ENCODE measurements at places on chromosomes 2 and 18.

- peak; percentile 4 for DNase-seq
Measured at GRCh38 chr2:174546519-174547506, 50.8 kb downstream of the WIPF1 start.

DNA sequence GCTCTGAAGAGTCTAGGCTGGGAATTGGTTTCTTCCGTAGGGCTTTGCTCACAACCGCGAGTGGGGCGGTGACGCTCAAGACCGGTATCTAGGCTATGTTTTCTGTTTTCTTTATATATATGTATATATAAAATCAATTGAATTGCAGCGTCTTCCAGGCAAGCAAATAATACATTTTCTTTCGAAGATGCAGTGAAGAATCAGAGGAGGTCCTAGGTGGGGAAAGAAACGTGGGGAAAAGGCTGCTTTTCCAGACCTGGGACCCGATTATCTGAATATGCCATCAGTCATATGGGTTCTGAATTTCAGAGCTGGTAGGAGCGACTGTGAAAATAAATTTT lies 714 bp upstream of the SCN9A start:
- no peak for DNase-seq

DNA sequence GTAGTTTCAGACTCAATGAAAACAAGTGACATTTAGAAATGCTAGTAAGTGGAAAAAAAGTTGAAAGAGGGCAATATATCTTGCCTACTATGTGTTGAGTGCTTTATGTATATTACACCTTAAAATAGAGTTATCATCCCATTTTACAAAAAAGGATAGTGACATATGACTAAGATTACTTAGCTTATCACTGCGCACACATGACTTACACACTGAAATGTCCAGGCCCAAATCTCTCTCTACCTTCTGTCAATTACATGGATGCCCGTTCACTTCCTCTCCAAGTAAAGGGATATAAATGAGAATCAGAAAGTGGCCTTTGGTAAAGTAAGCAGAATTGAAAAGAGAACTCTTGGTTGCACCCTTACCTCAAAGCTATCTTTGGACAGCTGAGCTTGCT lies 3.6 kb upstream of the PARD3B start:
- DNase-seq = no peak

- no peak for DNase-seq
Measured at GRCh38 chr2:133158024-133158423, 410.2 kb downstream of the NCKAP5 start.

GRCh38 chr2:37934591-37935513 lies 9.8 kb downstream of the RMDN2 start:
- no peak for DNase-seq

DNA sequence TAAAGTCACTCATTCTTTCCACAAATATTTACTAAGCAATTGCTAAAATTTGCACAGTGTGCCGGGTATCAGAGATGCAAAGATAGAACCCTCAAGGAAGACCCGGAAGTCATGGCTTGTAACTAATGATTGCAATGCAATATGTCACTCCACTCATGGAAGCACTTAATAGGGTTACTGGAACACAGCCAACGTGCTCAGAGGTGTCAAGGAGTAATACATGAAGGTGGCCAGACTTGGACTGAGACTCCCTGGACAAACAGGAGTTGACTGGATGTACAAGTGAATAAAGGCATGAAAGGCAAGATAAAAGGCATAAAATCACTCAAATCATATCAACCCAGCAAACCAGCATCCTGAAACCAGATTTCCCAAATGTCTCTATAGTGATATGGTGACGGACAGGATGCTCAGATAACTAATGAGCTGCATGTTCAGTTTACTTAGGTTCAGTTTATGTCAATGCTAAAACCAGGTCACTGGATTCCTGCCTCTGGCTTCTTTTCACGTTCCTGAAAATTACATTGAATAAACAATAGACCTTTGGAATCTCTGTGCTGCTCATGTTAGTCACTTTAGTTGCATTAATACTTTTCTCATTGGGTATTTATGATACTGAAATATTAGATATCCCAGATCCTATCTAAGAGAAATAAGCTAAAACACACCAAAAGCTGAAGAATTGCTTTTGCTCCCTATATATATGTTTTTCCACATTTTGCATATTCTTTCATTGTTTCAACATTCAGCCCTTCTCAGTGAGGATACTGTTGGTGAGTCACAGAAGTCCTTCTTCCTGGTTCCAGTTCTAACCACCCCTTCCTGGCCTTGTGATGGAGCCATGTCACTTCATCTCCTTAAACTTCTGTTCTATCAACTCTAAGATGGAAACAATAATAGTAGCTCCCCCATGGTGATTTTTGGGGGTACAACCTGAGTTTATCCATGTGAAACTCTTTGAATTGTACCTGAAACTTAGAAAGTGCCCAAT lies 688.9 kb upstream of the ID2 start:
- DNase-seq = no peak

DNA sequence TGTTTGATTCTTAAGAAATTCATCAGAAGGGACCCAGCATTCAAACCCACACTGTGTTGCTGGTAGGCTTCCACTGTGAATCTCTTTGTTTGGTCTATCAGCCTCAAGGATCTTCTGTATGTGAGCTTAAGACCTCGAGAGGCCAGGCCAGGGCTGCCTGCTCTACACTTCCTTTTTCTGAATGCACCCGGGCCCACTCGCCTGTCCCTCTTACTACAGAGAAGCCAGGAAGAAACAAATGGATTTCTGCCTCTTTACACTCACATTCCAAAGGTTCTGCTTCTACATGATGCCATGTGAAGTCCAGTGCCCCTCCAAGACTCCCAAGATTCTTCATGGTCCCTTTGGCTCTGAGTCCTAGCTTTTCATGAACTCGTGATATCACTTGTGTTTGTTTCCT lies 25.4 kb upstream of the MRPL19 start:
- no peak for DNase-seq

GRCh38 chr2:197944416-197945096 lies 140.2 kb downstream of the PLCL1 start:
- no peak for DNase-seq

DNA sequence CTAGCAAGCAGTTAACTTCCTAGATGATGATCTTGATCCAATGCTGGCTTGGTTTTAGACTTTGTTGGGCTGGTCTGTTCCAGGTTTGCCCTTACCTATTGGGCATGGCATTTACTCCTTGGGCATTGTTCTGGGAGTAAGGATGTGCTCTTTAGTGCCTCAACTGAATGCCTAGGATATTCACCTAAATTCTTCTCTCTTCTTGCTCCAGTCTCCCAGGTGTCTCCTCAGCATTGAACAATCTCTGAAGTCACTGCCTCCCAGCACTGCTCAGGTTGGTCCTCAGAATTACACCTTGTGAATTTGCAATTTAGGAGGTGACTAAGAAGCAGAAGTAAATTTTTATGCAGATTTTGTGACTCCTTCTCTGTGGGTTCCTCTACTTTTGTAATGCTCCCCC lies 307.7 kb upstream of the COL3A1 start:
- no peak for DNase-seq

DNA sequence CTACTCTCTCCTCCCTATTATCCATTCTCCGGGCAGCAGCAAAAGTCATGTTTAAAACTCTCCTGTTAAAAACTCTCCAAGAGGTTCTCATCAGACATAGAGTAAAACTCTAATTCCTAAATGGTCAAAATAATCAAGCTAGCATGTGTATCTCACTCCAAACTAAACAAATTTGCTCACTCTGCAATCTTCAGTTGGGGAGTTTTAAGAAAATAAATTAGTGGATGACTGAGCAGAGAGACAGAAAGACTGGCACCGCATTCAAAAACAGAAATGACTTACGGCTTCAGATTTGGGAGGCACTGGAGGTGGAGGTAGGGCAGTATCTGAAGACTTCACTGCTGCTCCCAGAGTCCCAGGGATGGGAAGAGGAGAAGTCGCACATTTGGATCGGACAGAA lies 96.9 kb downstream of the MEP1B start:
- no peak for DNase-seq

- no peak for DNase-seq
Measured at GRCh38 chr2:177211169-177211568, 1.4 kb upstream of the HNRNPA3 start.
